ENCODE measurements at places on chromosomes 13 and 19.

DNA sequence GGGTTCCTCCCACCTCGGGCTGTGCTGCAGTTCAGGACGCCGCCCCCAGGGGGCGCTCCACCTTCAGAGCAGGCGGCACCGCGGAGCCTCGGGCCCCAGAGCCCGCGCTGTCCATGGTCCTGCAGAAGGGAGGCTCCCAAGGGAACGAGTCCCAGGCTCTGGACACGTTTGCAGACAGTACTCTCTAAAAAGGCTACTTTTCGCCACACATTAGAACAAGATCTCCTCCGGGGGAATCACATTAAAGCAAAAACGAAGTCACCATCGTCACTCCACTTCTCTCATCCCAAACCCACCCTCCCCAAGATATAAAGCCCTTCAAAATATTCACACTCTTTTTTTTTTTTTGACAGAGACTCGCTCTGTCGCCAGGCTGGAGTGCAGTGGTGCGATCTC is 4.6 kb upstream of the SIGLEC10 start:
- no peak for DNase-seq

- no peak for DNase-seq
Observed at GRCh38 chr13:114121496-114122126, 10.8 kb downstream of the RASA3 start.

DNA sequence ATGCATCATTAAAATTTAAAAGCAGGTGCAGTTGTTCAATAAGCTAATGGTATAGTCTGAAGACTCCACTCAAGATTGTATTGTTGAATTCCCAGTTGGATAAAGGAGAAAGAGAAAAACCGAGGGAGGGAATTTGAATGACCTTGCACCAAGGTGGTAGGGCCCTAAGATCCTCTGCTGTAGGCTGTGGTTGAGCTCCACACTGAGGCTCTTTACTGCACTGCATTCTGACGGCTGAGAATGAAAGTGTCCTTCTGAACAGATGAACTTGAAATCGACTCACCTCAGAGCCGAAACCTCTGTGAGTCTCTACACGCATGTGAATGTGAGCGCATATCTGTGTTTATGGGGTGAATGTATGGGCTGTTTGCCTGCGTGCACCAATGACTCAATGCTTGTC is 388.9 kb upstream of the DACH1 start:
- DNase-seq, result peak; percentile 83

GRCh38 chr13:60661521-60661920 is 264.5 kb downstream of the TDRD3 start:
- DNase-seq, result no peak

- DNase-seq, result no peak
Observed at GRCh38 chr13:107284173-107284572, 716.2 kb upstream of the ARGLU1 start.

GRCh38 chr19:18291590-18292461 is 10.4 kb upstream of the JUND start:
- peak; percentile 45 for DNase-seq

DNA sequence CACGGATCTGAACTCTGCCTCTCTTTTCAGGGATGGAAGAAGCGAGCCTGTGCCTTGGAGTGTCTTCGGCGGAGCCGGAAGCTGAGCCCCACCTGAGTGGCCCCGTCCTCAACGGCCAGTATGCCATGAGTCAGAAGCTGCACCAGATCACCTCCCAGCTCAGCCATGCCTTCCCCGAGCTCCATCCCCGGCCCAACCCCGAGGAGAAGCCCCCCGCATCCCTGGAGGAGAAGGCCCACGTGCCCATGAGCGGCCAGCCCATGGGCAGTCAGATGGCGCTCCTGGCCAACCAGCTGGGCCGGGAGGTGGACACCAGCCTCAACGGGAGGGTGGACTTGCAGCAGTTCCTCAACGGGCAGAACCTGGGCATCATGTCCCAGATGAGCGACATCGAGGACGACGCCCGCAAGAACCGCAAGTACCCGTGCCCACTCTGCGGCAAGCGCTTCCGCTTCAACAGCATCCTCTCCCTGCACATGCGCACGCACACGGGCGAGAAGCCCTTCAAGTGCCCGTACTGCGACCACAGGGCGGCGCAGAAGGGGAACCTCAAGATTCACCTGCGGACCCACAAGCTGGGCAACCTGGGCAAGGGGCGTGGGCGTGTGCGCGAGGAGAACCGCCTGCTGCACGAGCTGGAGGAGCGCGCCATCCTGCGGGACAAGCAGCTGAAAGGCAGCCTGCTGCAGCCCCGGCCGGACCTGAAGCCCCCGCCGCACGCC is 71.5 kb downstream of the ZNF536 start:
- no peak for DNase-seq

DNA sequence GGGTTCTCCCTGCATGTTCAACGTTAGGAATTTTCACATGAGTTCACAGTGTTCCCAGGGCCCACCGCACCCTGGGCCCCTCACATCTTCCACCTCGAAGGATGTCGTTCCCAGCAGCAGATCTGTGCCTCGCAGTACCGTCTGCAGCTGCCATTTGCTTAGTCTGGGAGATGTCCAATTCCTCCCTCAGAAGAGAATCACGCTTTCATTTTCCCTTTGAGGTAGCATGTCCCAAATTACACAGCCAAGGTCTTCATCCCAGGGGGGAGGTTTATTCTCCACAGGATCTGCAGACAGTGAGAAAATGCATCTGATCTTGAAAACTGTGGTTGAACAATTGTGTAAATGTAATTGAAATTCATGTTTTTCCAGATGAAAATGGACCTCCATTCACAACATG is 150.2 kb downstream of the DCT start:
- no peak for DNase-seq

DNA sequence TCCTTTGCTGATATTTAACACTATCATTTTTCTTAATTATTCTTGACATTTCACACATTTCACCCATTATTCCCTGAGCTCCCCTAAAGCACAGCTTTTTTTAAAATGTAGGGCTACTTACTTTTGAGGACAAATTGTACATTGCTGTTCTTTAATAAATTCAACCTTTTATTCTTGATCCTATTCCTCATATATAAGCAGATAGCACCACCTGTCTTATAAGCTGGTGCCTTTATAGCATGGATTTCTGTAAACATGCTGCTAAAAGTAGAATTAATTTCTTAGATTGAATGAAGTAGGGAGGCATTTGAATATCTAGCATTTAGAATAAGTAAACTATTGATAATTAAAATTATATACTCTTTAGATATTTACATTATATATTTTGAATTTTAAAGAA is 603.4 kb upstream of the PCDH9 start:
- no peak for DNase-seq

DNA sequence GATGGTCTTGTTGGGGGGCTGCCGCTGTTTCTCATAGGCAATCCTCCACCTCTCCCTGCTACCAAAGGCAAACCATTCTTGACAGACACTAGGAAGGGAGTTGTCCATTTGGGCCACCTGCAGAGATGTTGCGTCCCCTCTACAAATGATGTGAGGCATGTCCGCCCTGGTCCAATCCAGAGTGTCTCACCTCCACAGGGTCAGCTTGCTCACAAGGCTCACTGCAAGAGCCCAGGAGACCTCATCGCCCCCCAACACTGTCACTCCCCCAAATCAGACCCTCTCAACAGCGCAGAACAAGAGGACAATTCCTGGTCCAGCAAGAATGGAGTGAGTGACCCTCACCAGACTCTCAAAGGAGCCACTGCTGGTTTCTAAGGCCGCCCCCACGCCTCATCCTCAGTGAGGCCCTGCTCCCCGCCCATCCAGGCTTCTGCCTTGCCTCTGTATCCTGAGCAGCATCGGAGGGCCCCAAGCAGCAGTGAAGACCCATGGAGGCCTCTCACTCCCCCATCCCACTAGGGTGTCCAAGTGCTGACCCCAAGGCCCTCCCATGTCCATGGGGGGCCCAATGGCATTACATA is 6.5 kb downstream of the HNRNPL start:
- no peak for DNase-seq

GRCh38 chr13:110442930-110443621 is 118.4 kb downstream of the RAB20 start:
- DNase-seq, result no peak

DNA sequence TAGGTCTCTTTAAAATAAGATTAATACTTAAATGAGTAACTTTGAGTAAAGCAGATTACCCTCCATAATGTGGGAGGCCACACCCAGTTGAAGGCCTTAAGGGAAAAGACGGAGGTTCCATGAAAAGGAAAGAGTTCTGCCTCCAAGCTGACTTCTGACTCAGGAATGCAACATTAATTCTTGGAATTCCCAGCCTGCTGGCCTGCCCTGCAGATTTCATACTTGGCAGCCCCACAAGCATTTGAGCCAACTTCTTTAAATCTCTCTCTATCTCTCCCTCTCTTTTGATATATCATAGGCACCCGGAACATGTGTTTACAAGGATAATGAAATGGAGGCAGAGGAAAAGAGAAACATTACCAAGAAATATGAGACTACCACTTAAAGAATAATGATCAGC is 902.3 kb upstream of the MIR17HG start:
- DNase-seq, result no peak

DNA sequence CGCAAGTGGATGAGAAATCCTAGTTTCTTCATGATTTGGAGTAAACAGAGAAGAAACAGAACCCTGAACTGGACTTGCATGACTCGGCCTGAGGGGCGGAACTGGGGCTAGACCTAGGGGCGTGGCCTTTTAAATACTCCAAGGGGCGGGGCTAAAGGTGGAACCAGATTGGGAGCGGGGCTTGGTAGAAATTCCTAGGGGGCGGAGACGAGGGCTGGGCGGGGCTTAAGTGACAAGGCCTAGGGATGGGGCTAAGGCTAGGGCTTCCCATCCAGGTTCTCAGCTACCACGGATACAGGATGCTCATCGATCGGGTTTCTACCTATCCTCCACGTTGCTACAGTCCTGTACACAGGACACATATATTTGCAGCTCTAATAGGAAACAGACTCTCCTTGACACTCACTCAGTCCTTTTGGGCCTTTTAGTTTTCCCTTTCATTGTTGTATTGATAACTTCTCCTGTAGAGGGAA is 372 bp upstream of the ZNF699 start:
- DNase-seq, result peak; percentile 99

DNA sequence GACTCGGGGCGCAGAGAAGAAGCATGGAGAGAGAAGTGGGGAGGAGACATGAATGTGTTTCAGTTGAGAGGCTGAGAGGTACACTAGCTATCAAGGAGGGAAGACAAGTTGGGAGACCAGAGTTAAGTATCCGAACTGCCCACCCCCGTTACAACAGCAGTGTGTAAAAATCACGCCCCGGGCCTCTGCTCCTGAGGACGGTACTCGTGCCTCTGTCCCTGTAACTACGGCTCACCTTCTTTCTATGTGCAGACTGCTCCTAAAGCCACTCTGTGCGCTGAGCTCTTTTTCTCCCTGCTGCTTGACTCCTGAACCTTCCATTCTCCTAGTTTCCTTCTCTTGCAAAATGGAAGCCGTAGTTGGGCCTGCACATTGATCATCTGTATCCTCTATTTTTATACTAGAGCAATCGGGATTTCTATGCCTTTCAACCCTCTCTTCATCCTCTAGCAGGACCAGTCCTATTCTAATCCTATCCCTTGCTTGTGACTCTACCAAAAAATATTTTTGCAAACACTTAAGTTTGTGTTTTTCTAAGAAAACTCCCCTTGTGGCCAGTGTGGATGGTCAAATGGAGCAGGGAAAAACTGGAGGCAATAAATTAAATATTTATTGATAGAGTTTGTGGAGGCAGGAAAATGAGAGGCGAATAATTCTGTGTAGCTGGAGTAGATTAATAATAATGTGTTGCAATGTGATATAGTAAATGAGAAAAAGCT is 569 bp downstream of the POLR1D start:
- DNase-seq, result peak; percentile 34

DNA sequence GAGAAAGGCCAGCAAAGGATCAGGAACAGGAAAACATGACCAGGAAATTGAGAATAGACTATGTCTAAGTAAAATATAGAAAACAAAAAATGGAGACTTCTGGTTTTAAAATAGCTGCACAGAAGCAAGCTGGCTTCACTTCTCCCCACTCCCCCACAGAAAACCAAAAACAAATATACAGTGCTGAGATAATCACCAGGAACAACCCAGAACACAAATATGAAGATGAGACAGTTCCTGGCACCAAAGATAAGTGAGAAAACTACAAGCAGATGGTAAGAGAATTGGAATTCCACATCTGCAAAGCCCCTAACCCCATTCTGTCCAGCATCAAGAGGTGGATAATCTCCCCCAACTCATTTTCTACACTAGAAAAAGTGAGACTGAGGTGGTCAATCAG is 397.7 kb downstream of the SUCLA2 start:
- no peak for DNase-seq

DNA sequence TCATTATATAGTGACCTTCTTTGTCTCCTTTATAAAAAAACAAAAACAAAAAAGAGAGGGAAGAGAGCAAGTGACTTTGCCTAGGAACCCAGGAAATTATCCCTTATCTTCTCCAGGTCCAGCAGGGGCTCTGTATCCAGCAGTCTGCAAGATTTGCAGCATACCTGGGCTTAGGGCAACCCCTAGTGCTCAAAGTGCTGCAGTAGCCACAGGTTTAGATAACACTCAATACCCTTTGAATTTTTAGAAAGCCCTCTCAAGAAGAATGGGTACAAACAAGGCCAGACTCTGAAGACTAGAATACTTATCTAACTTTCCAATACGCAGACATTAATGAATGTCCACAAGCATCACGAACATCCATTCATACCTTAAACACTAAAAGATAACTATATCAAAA is 43.2 kb downstream of the CCNA1 start:
- peak; percentile 1 for DNase-seq

- DNase-seq, result no peak
Observed at GRCh38 chr13:82934000-82934399, 948.3 kb downstream of the SLITRK1 start.

- no peak for DNase-seq
Observed at GRCh38 chr19:33306853-33307792, 4.8 kb upstream of the CEBPA start.

- no peak for DNase-seq
Observed at GRCh38 chr13:77866971-77867370, 51.7 kb downstream of the EDNRB start.

DNA sequence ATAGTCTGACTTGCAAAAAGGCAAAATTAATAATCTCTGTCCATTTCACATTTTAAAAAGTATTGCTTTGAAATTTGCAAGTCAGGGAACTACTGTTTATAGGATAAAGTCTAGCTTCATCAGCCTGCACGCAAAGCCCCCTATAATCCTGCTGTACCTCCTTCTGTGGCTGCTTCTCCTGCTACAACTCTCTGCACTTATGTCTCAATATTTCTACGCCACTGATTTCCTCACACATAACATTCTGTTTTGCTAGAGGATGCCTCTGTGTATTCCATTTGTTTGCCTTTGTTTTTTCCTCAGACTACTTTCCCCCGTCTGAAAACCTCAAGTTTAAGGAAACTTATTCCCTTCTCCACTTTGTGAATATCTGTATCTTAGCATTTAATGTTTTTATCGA is 389.9 kb downstream of the RFC3 start:
- DNase-seq, result no peak

- DNase-seq, result no peak
Observed at GRCh38 chr19:33501693-33502356, 19.8 kb downstream of the PEPD start.

DNA sequence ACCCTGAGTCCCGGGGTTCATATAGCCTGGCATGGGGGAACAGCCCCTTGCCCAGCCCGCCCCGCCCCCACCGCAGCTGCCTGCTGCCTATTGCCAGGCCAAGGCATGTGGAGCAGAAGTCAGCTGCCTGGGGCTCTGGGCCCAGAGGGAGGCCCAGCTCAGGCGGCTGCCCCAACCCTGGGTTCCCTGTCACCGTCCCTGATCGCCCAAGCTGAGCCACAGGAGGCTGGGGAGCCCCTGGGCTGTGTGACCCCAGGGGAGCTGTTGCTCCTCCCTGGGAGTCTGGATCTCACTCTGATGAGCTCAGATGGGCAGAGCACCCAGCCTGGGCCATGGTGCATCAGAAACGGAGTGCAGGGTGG is 1.4 kb downstream of the PLIN4 start:
- DNase-seq, result no peak
